Glomerular endothelial cell (primary cell): ENCODE measurements at places on chromosomes 2 and 18. TPM values are rescaled to one million over a fixed set of nuclear protein-coding genes. Genes with fewer than 3 reads are reported as not detected.

ADAM23 gene
- total RNA-seq, result 5.8 and 9.9 TPM in 2 replicates

LIMS3 gene
- 35.2 and 39.3 TPM in 2 replicates for total RNA-seq

GRCh38 chr2:97067279-97068004 lies 27.2 kb downstream of the FAHD2B start:
- no peak for DNase-seq

GRCh38 chr2:168033966-168034365 lies 213.4 kb downstream of the STK39 start:
- DNase-seq, result no peak

GRCh38 chr2:182672466-182673165 lies 43.4 kb upstream of the DNAJC10 start:
- peak; percentile 25 for DNase-seq
